ENCODE measurements at places on chromosomes 4 and X.
A peak's percentile ranks its signal among the peaks of the same experiment; 100 is the strongest.

DNA sequence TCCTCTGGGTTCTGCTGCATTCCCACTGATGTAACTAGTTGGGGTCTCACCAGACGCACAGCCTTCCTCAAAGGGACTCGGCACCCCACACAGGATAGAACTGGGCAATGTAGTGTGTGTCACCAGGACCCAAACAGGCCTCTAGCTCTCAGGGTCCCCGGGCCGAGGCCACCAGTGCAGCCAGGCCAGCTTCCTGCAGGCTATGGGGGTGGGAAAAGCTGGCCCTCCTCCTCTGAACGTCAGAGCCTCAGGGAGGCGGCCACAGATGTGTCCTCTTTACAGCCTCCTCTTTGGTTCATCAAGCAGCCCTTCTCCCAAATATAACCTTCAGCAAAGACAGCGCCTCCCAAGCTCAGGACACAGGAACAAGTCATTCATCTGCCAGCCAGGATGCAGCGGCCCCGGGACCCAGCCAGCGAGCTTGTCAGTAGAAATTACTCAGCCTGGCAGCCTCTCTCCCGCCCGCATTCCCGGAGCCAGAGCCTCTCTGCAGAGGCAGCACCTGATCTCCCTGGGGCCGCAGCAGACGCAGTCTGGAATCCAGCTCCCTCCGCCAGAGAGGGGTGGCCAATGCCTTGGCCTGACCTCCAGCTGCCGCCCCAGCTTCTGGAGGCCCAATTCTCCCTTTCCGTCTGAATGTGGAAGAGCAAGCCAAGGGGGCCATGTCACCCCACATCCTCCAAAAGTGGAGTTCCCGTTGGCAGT lies 288.5 kb downstream of the FBXW7 start:
- no peak for DNase-seq

DNA sequence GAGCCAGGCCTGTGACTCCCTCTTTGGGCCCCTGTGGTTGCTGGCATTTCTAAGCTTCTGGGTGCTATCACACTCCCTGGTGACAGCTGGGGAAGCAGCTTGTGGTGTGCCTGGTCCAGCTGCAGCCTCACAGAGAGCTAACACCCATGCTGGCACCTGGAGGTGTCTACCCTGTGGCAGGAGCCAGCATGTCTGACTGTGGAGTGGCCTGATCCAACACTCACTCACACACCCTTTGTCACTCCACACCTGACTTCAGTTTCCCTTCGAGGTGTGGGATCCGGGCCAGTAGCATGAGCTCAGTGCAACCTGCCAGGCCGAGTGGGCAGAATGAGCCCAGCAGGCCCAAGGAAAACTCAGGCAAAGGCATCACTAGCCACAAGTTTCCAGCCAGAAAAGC lies 67.5 kb downstream of the TECRL start:
- no peak for DNase-seq

- no peak for DNase-seq
These were observed 2.0 kb downstream of the USP9X start for GRCh38 chrX:41087201-41087600.

DNA sequence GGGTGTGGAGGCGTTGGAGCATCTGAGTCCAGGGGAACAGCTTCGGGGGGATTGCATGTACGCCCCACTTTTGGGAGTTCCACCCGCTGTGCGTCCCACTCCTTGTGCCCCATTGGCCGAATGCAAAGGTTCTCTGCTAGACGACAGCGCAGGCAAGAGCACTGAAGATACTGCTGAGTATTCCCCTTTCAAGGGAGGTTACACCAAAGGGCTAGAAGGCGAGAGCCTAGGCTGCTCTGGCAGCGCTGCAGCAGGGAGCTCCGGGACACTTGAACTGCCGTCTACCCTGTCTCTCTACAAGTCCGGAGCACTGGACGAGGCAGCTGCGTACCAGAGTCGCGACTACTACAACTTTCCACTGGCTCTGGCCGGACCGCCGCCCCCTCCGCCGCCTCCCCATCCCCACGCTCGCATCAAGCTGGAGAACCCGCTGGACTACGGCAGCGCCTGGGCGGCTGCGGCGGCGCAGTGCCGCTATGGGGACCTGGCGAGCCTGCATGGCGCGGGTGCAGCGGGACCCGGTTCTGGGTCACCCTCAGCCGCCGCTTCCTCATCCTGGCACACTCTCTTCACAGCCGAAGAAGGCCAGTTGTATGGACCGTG lies 2.2 kb downstream of the AR start:
- no peak for DNase-seq

DNA sequence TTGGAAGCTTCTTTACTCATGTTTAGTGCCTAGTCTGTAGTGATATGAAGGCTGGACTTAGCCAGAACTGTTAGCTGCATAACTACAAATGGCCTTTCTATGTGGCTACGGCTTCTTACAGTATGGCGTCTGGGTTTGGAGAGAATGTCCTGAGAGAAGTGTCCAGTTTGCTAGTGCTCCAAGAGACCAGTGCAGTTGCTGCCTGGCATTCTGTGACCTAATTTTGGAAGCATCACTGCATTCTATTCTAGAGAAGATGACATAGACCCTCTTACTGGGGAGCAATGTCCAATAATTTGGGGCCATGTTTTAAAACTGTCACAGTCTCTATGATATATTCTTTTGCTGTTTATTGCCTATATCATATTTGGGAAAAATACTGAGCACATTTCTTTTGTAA lies 74.2 kb downstream of the STAG2 start:
- DNase-seq, result no peak

- no peak for DNase-seq
These were observed 304.0 kb upstream of the PITX2 start for GRCh38 chr4:110926841-110927400.

GRCh38 chr4:180571516-180572055 lies 1671.6 kb upstream of the TENM3 start:
- DNase-seq, result no peak

DNA sequence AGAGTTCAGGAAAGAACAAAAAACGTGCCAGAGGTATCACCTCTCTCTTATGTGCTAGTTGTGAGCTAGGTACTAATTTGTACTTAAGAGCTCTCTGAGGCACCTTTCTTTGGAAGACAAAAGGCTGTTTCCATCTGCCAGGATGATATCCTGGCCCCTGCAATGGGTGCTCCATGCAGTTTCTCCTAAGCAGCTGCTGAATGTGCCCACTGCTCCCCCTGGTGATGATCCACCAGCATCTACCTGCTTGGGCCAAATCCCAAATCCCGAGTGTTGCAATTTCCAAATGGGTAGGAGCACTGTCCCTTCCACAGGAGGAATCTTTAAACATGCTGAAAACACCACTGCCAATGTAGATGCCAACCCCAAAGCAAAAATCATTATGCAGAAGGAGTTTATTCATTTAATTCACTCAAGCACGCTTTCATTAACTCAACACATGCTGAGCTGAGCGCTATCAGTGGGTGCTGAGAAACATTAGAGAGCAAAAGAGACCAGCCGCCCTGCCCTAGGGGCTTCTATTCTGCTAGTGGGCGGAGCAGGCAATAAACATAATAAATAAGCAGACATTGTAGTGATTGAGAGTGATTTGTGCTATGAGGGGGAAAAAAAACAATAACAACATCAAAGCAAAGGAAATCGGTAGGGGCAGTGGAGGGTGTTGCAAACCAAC lies 69.6 kb upstream of the C4orf50 start:
- DNase-seq, result no peak

DNA sequence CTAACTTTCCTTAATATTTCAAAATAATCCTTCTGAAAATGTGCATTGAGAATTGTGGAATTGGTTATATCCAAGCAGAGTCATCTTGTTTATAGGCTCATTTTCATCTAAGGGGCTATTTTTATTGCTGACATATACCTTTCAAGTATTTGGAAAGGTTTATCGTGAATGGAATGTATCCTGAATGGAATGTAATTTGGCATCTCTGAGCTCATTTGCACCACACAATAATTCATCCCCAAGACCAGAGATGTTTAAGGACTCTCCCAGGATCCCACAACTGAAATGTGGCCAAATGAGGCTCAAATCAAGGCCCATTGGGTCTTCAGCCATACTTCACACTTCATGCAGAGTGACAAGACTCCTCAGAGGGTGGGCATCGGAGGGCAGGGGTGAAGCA lies 7.5 kb upstream of the SETD7 start:
- no peak for DNase-seq

DNA sequence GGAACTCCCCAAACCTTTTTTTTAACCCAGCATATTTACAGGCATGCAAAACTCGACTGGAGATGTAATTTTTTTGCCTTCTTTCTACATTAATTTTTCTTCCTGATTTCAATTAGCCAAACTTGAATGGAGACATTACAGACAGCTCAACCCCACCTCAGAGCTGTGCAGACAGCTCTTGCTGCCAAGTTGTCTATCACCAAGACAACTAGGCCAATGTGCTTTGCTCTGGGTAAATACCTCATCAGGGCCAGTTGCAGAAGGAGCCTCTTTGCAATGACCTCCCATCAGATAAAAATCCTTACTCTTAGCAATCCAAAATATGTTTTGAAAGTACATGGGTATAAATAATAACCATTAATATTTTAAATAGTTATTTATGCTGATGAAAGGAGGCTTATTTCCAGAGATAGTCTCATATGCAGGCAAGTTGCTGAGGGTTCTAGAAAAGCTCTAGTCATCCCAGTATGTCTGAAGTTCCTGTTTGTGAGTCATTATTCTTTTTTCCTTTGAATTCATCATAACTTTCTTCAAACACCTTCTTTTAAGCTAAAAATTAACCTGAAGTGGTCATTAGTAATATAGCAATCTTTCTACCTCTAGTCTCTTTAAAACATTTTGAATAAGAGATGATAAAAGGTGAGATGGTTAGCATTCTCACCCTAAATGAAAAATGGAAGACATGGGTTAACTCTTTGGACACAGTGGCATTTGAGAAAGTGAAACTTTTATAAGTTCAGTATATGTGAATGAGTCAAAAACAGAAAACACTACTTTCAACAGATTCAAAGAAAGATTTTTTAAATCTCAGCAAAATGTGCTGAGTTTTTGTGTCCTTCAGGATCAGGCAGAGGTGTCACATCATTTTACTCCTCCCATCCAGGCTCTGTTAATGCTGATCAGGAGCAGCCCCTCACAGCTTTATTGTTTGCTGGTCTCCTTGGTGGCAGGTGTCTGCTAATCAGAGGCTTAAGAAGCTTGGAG lies 475.5 kb upstream of the FGF16 start:
- no peak for DNase-seq

- DNase-seq, result no peak
These were observed 14.1 kb downstream of the CD99 start for GRCh38 chrX:2705046-2705832.

DNA sequence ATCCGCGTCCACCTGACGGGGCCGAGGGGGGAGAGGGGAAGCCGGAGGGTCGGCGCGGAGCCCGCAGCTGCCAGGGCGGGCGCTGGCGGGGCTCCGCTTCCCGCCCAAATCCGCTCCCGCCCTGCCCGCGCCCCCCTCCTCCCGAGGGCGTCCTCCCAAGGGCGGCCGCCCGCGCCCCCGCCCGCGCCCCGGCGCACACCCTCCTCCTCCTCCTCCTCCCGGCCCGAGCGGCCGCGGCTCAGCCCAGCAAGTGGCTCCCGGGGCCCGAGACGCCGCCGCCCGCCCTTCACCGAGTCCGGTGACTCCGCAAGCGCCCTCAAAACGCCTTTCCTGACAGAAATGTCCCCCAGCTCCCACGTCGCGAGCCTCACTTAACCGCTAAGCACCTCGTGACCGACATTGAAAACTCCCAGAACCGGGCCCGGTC lies 487 bp downstream of the HMGB2 start:
- DNase-seq, result no peak

GRCh38 chr4:159018062-159018629 lies 84.7 kb upstream of the RAPGEF2 start:
- peak; percentile 51 for DNase-seq

DNA sequence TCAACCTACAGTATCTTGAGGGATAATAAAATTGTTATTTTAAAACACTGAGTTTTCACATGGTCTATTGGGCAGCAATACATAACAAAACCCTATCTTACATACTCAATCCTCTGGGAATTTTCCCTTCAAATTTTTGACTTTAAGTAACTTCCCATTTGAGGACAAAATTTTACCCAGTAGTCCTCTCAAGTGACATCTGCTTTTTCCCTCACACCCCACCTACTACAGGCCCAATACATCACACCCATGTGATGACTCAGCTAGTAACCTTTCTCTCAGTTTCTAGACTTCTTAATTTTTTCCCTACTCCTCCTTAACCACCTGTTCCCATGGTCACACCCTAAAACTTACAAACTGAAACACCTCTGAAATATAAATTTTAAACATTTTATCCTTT lies 12.2 kb upstream of the RAP1GDS1 start:
- no peak for DNase-seq

DNA sequence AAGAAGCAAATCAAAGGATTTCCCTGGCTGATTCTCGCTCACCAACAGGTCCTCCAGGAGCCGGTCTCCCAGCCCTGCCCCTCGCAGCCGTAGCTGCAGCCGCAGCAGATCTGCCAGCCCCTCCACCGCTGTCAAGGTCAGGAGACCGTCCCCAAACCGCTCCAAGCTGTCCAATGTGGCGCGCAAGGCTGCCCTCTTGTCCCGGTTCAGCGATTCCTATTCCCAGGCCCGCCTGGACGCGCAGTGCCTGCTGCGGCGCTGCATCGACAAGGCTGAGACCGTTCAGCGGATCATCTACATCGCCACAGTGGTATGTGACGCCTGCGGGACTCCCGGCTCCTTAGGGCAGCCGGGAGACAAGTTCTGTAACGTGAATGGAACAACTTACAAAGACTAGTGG lies 25.6 kb downstream of the SPATA18 start:
- no peak for DNase-seq

- no peak for DNase-seq
These were observed 20.1 kb upstream of the IL3RA start for GRCh38 chrX:1316527-1316926.

DNA sequence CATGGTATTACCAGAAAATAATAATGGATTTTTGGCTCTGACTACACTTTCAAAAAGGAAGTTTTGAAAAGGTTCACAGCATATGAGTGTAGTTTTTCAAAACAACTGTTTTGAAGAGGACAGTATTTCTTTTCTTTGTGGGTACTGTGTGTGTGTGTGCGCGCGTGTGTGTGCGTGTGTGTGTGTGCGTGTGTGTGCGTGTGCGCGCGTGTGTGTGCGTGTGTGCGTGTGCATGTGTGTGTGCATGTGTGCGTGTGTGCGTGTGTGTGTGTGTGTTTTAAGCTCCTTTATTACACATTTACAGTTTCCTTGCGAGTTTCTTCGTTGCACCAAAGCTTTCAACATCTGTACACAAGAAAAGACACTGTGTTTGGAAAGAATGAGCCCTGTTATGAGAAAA lies 755.4 kb downstream of the SH3BGRL start:
- DNase-seq, result no peak

DNA sequence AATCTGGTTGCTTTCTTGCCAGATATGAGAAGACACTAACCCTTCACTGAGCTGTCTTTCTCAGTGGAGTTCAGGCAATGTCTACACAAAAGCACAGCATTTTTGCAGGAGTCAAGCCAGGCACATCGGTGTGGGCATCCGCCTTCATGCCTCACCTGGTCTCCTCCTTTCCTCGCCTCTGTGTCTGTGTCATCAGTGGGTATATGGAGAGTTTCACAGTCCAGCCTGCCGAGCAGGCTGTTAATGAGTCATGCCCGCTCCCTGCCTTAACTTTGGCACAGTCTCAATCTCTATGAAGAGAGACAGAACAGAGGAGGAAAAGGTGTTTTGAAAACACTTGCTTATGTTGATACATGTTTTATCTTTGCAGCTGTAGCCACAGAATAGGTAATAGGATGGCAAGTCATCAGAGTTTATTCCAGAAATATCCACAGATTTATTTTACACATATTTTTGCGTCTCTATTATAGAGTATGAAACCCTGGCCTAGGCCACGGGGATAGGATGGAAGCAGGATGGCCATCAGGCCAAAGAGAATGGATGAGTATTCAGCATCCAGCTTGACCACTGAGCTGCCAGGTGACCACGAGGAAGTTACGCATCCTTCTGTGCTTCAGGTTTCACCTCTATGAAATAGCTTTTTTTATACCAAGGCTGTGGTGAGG lies 32.8 kb upstream of the MAML3 start:
- no peak for DNase-seq

GRCh38 chr4:3769642-3770184 lies 3.5 kb downstream of the ADRA2C start:
- no peak for DNase-seq

Data from GM12864 (cell line).